ENCODE measurements at places on chromosomes 4 and X.

GRCh38 chr4:56844802-56845580 is 23.5 kb upstream of the SPINK2 start:
- DNase-seq = no peak

DNA sequence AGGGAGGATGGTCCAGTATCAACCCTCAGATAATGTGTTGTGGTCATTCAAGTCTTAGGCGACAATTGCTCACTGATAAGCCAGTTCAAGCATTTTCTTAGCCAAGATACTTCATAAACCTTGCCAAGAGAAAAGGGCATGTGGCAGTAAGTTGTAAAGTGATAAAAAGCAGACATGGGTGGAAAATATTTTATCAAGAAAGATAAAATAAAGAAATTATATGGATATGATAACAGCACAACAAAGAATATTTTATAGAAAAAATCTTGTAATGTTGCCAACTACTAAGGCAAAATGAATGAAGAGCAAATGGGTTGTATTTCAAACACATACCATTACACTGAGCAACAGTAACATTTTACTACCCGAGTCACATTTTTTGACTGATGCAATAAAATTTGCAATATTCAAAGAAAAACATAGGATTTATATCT is 217.4 kb upstream of the PITX2 start:
- peak; percentile 40 for DNase-seq

DNA sequence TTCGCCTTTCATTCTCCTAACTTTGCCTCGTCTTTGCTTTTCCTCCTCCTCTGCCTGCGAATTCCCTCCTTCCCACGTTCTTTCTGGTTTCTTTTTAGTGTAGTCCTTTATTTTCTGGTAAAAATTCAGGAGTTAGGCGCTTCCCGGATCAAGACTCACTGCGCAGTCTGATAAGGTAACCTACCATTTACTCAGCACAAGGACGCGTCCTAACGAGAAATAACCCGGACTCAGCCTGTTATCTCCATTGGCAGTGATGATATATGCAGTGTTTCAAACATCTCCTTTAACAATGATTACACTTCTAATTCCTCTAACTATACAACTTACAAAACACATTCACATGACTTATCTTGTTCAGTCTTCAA is 357 bp upstream of the ETNPPL start:
- DNase-seq = no peak

GRCh38 chr4:7973545-7973981 is 33.9 kb upstream of the AFAP1 start:
- DNase-seq = no peak
